Chondrocyte (in vitro differentiated cells): ENCODE measurements at places on chromosomes 2 and 18. TPM values are rescaled to one million over a fixed set of nuclear protein-coding genes. Genes with fewer than 3 reads are reported as not detected.

The CLHC1 gene
- 15.6 to 19.7 TPM (median 16.5 TPM) in 3 replicates for total RNA-seq

DNA sequence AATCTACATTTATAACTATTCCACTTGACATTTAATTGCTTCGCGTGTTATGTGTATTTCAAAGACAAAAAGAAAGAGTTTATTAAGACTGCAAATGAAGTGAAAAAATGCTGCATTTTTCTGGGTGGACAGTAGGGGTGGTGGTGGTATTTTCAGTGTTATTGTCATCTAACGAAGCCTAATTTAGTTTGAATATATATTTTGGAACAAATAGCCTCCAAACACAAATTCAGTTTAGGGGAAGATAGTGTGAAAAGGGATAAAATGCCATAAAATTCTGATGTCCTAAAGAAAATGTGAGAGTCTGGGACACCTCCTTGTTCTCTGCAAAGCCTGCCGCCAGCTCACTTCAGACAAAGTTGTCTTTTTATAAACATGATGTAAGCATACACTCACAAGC, 425.1 kb downstream of the NRXN1 start:
- DNase-seq, result no peak

GRCh38 chr2:2642906-2643890, 312.1 kb upstream of the MYT1L start:
- DNase-seq, result no peak

DNA sequence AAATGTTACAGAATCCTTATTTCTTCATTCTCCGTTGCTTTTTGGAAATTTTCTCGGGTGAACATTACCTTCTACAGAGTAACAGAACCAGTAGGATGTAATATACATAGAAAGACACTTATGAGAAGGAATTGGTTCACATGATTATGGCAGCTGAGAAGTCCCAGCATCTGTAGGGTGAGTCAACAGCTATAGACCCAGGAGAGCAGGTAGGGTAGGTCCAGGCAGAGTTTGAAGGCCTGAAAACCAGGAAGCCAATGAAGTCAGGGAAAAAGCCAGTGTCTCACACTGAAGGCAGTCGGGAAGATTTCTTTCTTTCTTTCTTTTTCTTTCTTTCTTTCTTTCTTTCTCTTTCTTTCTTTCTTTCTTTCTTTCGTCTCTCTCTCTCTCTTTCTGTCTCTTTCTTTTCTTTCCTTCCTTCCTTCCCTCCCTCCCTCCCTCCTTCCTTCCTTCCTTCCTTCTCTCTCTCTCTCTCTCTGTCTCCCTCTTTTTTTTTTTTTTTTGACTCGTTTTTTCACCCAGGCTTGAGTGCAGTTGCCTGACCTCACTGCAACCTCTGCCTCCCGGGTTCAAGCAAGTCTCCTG, 15.1 kb upstream of the YES1 start:
- no peak for DNase-seq
